ENCODE measurements at places on chromosomes 4 and X.

- no peak for DNase-seq
Observed at GRCh38 chrX:57587607-57588006, 4.2 kb upstream of the ZXDB start.

DNA sequence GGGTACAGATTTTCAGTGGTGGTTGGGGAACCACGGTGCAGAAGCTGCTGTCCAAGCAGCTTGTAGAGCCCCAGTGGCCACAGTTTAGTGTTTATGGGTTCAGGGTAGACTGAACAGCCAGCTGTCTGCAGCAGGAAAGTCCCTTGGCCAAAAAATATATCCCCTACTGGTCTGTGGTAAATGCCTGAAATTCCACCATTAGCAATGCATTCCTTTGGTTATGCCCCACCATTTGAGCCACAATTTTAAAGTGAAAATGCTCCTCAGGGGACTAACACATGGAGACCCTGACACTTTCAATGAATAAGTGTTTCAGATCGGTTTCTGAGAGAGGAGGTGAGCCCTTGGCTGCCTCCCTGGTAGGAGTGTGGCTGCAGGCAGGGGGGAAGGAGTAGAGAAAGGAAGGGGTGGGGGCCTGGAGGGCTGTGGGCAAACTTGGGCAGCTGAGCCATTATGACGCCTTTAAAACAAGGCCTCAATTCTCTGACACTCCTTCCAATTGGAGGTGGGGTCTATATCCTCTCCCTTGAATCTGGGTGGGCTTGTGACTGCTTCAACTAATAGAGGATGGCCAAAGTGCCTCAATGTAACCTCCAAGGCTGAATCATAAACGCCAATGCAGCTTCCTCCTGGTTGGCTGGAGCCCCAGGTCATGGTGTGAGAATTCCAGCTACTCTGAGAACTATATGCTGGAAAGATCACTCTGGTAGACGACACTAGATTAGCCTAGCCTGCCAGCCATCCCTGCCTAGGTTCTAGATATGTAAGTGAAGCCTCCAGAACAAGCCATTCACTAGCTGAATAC is 75.8 kb upstream of the ATP6AP2 start:
- peak; percentile 25 for DNase-seq

DNA sequence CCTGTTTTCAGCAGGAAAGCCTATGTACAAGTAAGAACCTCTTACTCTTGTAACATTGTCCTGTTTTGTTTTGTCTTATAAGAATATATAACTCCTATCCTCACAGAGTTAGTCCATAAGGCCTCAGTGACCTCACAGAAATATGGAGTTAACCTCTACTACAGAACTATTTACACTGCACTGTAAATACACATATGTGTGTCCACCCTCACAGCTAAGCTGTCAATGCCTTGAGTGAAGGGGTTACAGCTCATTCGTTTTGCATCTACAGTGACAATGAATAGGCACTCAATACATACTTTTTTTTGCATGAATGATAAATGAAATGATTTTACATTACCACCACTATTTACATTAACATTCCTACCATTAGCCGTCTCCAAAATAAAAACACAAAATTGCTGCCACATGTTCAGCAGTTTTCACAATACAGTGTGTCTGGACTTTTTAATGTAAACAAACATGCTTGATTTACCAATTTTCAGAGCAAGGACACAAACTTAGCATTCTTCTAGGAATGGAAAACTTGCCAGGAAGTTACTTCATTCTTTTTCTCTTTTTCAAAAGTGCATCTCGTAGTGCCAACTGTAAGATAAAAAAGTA is 9.5 kb upstream of the NAAA start:
- no peak for DNase-seq

DNA sequence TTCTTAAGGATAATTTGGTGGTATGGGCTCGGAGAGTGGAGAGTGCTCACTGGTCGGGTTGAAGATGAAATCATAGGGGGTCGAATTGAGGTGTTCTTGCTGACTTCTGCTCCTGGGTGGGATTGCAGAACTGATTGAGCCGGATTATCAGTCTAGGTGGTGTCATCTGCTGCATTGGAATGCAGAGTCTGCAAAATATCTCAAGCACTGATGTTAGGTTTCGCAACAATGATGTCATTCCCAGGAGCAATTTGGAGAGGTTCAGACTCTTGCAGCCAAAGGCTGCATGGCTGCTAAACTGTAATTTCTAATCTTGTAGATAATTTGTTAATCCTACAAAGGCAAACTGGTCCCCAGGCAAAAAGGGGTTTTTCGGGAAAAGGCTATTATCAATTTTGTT is 67.7 kb downstream of the RHOH start:
- no peak for DNase-seq

- DNase-seq = peak; percentile 0
Observed at GRCh38 chrX:15564981-15565579, 35.7 kb downstream of the ACE2 start.

DNA sequence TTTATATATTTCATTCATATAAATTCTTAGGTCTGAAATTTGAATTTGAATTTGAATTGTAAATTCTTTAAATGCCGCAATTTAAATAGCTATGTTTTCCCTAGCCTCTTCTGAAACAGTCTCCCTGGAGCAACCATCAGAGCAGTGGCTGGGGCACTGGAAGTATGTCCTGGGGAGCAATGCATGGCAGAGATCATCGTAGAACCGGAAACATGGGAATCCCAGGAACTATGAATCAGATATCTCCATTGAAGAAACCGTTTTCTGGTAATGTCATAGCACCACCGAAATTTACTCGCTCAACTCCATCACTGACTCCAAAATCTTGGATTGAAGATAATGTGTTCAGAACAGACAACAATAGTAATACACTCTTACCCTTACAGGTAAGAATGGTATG is 4.9 kb downstream of the CPEB2 start:
- DNase-seq = no peak

DNA sequence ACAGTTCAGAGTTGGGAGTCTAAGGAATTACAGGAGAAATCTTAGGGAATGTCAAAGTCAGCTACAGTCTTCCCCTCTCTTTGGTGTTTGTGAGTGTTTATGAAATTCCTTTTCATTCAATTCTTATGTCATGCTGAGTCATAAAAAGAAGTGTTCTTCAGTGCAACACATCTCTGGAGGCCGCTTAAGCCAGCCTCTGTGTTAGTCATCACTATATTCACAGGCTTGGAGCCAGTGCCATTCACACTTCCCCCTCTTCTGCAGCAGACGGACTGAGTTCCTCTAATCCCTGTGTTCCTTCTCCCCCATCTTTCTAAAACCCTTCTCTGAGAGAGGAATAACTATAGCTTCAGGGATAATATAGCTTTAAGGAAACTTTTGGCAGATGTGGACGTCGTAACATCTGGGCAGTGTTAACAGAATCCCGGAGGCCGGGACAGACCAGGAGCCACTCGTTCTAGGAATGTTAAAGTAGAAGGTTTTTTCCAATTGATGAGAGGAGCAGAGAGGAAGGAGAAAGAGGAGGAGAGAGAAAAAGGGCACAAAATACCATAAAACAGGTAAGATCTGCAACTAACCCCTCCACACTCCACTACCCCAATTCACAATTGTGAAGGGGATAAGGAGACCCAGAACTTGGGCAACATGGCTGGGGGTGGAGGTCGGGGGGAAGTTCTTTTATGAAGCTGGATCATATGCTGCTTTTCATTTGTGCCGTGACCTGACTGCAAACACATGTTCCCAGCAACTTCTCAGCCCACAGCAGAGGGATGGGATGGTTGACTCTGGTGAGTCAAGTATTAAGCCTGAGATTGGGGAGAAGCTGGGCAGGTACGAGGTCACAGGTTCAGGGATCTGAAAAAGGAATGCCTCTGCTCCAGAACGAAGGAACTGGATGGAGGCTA is at the start of gene SRPX2:
TSS of gene SRPX2 (plus strand) at position 244 of the 905 bp plus-strand sequence. CDS start 2,124 bp downstream, outside the sequence.
- DNase-seq = peak; percentile 33

GRCh38 chrX:65846974-65847373 is 179.5 kb downstream of the MSN start:
- no peak for DNase-seq

DNA sequence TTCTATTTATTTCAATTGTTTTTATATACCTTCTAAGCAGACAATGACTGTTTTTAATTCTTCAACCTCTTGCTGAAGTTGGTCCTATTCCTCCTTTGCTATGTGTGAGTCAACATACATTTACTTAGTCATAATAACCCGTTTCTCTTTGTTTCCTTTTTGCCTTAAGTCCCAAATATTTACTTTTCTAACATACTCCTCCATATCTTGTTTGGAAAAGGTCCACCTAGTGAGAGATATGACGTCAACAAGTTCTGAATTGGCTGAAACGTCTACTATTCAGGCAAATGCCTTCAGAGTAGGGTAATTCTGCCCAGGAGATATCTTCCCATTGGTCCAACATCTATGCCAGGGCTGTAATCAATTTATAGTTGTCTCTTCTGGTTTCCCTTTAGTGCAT is 179.3 kb upstream of the GEMIN8 start:
- no peak for DNase-seq

GRCh38 chr4:107248571-107248970 is 212.5 kb upstream of the DKK2 start:
- DNase-seq = no peak

DNA sequence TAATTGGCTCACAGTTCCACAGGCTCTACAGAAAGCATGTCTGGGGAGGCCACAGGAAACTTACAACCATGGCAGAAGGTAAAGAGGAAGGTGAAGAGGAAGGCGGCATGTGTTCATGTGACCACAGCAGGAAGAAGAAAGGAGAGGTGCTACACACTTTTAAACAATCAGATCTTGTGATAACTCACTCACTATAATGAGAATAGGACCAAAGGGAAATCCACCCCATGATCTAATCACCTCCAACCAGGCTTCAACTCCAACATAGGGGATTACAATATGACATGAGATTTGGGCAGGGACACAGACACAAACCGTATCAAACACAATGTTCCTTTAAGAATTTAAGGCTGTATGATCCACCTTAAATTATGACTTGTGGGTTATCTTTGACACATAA is 10.5 kb upstream of the PGM2 start:
- no peak for DNase-seq

- DNase-seq = no peak
Observed at GRCh38 chrX:154135458-154136229, 8.4 kb upstream of the OPN1LW start.

- DNase-seq = no peak
Observed at GRCh38 chrX:67353651-67354370, 190.0 kb upstream of the AR start.

GRCh38 chr4:93748373-93749291 is 79.9 kb upstream of the ATOH1 start:
- no peak for DNase-seq

DNA sequence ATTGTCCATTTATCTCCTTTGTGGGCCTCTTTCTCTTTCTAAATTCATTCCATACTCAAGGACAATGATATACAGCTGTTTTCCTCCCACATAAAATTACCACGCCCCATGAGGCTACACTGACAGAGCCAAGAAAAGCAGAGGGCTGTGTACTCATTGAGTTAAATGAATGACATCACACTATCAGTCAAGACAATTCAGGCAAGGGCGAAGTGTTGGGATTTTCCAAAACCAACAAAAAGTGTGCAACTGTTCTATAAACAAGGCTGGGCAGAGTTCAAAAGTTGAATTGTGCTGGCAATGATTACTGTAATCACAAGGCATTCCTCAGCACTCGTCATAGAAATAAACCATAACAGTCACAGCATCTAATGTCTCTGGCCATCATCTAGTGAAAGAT is 799.6 kb upstream of the DIAPH2 start:
- DNase-seq = no peak

DNA sequence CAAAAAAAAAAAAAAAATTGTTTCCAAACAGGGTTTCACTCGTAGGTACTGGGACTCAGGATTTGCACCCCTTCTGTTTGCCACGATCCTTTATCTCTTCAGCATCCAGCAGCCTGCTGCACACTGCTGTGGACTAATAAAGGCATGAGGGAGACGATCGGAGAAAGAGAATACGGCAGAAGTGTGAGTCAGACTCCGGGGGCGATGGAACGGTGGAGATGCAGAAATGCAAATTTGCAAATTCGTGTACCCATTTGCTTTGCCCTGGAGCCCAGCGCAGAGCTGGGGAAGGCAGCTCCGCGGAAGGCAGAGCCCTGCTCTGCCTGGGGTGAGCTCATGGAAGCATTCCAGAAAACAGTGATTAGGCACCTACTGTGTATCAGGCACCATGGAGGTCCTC is 270.3 kb downstream of the ASMT start:
- no peak for DNase-seq

- DNase-seq = no peak
Observed at GRCh38 chr4:8880851-8881250, 9.2 kb upstream of the HMX1 start.

DNA sequence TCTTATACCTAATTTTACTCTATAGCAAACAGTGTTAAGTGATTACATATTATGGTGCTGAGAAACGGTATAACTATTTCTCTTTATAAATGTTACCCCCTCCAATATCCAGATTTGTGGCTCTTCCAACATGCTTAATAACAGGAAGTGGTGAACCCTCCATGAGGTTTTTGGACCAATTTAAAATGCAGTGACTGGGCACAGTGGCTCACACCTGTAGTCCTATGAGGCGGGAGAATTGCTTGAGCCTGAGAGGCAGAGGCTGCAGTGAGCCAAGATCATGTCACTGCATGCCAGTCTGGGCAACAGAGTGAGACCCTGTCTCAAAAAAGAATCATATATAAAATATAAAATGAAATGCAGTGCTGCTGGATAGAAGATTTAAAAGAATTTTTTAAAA is 137.3 kb downstream of the MGST2 start:
- DNase-seq = no peak

- no peak for DNase-seq
Observed at GRCh38 chrX:53075011-53075410, 7.2 kb upstream of the TSPYL2 start.

GRCh38 chr4:186789651-186790050 is 66.0 kb upstream of the FAT1 start:
- no peak for DNase-seq

DNA sequence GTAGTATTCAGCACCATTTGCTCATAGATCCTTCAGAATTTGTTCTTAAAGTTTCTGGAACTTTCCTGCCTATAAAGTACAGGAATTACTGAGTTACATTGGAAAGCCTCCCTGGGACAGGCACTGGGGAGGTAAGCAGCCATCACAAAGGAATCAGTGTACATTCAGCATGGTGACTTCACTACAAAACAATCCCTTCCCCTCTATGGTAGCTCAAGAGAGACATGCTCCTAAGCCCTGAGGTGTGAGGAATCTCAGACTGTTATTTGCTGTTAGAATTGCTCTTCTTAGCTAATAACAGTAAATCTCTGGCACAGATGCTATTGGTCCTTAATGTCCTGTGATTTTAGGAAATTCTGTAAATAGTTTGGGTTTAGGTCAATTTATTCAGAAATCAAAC is 1898.0 kb upstream of the PCDH7 start:
- DNase-seq = no peak

DNA sequence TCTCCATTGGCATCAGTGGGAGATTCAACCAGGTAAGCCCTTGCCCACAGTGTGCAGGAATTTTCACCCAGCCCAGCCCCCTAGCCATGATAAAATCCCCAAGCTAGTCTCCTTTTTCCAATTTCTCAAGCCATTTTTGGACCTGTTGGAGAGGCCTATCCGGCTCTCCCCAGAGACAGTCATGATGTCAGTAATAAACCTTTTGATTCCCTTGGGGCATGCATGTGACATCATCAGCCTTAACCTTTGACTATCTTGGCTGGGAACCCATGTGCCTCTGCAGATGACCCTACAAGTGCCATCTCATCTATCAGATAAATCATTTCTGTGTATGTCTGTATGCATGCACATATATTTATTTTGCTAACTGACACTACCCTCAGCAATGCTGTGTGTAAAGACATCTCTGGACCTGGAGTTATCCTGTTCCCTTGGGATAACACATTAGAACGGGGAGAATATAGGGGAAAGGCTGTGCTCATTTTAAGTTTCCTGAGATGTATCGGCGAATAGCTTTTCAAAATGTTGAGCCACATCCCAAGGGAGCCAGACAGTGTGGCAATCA is 51.0 kb downstream of the CYTL1 start:
- no peak for DNase-seq

GRCh38 chrX:56727531-56727930 is 1.5 kb upstream of the NBDY start:
- DNase-seq = no peak

Data from H54 (cell line).